ENCODE measurements at places on chromosomes 1 and 21.

- no peaks in the 10 kb centered on the region for H3K36me3 ChIP-seq
- no peak for DNase-seq
- H3K27me3 ChIP-seq, result no peaks in the 10 kb centered on the region
- no peaks in the 10 kb centered on the region for H3K4me1 ChIP-seq
- no peak overlapping the region for H3K4me3 ChIP-seq
Measured at GRCh38 chr1:33153650-33154049, 28.2 kb downstream of the TRIM62 start.

- no peaks in the 10 kb centered on the region for H3K36me3 ChIP-seq
- no peak overlapping the region for H3K27ac ChIP-seq
- no peaks in the 10 kb centered on the region for H3K4me1 ChIP-seq
- DNase-seq, result no peak
- H3K27me3 ChIP-seq, result no peaks in the 10 kb centered on the region
- H3K4me3 ChIP-seq, result no peak overlapping the region
Measured at GRCh38 chr1:165409657-165410358, 35.1 kb downstream of the RXRG start.

DNA sequence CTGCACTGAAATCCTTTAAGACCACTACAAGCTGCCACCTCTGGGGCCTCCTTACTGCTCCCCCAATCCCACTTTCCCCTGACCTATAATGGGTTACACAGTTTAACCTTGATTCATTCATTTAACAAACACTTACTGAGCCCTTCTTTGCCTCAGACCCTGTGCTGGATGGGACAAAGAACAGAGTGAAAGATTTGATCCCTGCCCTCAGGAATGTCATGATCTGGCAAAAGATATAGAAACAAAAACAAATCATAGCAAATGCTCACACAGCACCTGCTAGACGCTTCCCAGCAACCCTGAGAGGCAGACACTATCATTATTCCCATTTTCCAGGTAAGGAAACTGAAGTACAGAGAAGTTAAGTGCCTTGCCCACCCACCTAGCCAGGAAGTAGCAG lies 7.0 kb upstream of the AUNIP start:
- DNase-seq, result no peak
- H3K36me3 ChIP-seq, result no peaks in the 10 kb centered on the region
- peaks cover 42% of the 10 kb centered on the region for H3K4me1 ChIP-seq
- H3K27ac ChIP-seq, result no peak overlapping the region

DNA sequence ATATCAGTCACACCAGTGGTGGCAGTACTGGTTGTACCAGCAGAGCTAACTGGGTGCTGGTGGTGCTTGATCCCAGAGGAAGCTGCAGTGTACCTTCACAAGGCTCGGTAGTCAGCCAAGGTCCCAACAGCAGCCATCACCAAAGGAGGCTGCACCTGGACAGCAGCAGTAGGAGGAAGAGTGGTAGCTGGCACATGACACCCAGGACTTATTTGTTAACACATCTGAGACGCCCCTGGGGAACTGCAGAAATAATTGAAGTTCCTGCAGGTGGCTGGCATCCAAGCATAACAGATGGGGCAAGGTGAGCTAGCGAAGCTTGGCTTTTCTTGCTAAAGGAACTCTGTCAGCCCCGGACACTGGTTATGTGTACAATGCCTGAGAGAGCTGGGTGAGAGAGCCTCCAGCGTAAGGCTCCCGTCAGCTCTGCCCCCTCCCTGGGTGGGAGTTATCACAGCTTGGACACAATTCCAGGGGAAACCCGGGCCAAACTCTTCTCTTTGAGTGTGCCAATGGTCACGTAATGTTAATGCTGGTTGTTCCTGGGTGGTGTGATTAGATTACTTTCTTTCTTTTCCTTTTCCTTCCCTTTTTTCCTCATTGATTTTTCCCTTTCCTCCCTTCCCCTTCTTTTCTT lies 29.1 kb upstream of the PARP1 start:
- H3K4me3 ChIP-seq, result no peak overlapping the region
- no peaks in the 10 kb centered on the region for H3K4me1 ChIP-seq
- H3K36me3 ChIP-seq, result no peaks in the 10 kb centered on the region
- no peak overlapping the region for H3K27ac ChIP-seq

- peaks cover 7% of the 10 kb centered on the region for H3K4me1 ChIP-seq
- H3K27me3 ChIP-seq, result no peaks in the 10 kb centered on the region
- no peak overlapping the region for H3K27ac ChIP-seq
- no peak for DNase-seq
Measured at GRCh38 chr1:227092069-227092468, 152.0 kb downstream of the COQ8A start.

GRCh38 chr1:192916021-192916420 lies 107.2 kb downstream of the RGS2 start:
- no peak overlapping the region for H3K4me3 ChIP-seq
- H3K4me1 ChIP-seq, result no peaks in the 10 kb centered on the region
- DNase-seq, result no peak

DNA sequence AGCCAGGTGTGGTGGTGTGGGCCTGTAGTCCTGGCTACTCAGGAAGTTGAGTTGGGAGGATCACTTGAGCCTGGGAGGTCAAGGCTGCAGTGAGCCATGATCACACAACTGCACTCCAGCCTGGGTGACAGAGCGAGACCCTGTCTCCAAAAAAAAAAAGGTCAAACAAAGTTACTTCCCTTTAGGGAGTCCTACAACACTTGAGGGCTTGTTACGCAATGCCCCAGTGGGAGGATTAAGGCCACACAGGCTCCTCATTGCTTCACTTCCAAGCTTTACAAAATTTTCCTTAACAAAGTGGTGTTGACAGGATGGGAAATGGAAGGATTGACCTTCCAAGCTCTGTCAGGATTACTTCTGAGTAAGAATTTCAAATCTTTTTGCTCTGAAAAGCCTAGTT lies 6.2 kb upstream of the EXTL1 start:
- no peaks in the 10 kb centered on the region for H3K27me3 ChIP-seq
- H3K4me3 ChIP-seq, result no peak overlapping the region
- no peaks in the 10 kb centered on the region for H3K36me3 ChIP-seq
- no peaks in the 10 kb centered on the region for H3K4me1 ChIP-seq

DNA sequence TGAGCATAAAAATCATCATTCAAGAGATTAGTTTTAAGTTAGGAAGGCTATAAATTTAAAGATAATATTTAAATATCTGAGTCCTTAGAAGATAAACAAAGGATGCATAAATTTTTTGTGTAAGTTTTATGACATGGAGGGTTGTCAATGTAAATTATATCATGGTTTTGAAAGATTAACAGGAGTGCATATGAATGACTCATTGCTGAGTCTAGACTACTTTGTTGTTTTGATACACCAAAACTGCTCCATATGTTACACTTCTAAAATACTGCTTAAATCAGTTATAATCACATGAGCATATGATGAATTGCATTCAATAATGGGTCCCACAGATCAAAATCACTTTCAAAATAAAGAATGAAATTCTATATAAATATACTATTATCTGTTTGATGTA lies 312.5 kb downstream of the KCNT2 start:
- H3K4me3 ChIP-seq, result no peak overlapping the region
- H3K27ac ChIP-seq, result no peak overlapping the region
- DNase-seq, result no peak
- no peaks in the 10 kb centered on the region for H3K4me1 ChIP-seq

DNA sequence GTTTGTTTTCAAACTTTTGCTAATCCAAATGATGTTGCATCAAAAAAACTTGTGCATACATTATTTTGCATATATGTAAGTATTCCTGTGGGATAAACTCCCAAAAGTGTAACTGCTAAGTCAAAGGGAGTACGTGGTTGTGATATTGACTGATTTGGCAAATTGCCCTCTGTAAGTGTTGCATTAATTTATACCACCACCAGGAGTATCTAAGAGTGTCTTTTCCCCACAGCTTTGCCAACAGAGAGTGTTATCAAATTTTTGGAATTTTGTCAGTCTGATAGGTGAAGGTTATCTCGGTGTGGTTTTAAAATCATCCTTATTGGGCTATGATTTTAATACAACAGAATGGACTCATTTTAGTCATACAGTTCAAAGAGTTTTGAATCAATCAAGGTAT lies 30.1 kb upstream of the PARP1 start:
- H3K27me3 ChIP-seq, result no peaks in the 10 kb centered on the region
- H3K36me3 ChIP-seq, result no peaks in the 10 kb centered on the region
- no peak overlapping the region for H3K4me3 ChIP-seq
- no peak overlapping the region for H3K27ac ChIP-seq

Data from right lobe of liver (tissue), 6 donors.